Fibroblast of lung (primary cell): ENCODE measurements at places on chromosomes 16 and 17.
A peak's percentile ranks its signal among the peaks of the same experiment; 100 is the strongest.

GRCh38 chr16:84603940-84604339 is 13.9 kb downstream of the COTL1 start:
- no peak for DNase-seq

GRCh38 chr17:32298298-32298697 is 32.7 kb downstream of the RHBDL3 start:
- no peak for DNase-seq

- DNase-seq = no peak
These were observed 41.3 kb downstream of the UBN1 start for GRCh38 chr16:4888428-4889135.

DNA sequence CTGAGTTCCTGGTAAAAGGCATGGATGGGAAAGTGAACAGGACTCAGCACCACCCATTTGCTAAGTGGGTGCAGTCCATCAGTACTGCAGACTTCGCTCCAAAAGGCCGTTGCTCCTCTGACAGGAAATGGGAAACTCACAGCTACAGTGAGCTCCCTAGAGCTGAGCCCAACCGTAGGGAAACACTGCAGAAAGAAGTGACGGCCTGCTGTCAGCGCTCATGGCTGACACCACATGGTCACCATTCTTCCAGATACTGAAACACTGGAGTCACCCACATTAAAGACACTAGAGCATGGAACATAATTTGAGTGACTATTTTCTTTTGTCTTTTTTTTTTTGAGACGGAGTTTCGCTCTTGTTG is 31.9 kb downstream of the UBE2O start:
- peak; percentile 22 for DNase-seq

GRCh38 chr17:57451191-57451590 is 194.9 kb downstream of the MSI2 start:
- no peak for DNase-seq

- DNase-seq = peak; percentile 44
These were observed 23.0 kb upstream of the SLC38A8 start for GRCh38 chr16:84065536-84066132.

GRCh38 chr17:59432657-59433056 is 101.2 kb downstream of the YPEL2 start:
- DNase-seq = no peak

- no peak for DNase-seq
These were observed 1.2 kb downstream of the ZACN start for GRCh38 chr17:76079956-76080767.

DNA sequence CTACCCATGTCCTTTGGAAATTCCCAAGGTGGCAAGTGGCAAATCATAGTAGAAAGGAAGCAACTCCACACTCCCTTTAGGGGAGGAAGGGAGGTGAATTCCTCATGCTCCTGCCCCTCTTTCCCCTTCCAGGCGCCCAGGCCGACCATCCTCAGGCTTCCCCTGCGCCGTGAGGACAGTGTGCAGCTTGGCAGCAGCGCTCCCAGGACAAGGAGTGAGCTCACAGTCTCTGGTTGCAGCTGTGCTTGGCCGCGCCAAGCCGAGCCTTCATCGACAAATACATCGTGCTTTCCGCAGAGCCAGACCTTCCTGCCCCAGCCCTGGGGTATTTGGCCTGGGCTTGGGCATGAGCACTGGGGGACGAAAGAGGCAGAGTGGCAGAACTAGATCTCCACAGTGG is 112.6 kb downstream of the ENGASE start:
- DNase-seq = no peak
